Cerebellar nuclear complex (tissue), 1 donor: ENCODE measurements at places on chromosomes 13 and 19.

DNA sequence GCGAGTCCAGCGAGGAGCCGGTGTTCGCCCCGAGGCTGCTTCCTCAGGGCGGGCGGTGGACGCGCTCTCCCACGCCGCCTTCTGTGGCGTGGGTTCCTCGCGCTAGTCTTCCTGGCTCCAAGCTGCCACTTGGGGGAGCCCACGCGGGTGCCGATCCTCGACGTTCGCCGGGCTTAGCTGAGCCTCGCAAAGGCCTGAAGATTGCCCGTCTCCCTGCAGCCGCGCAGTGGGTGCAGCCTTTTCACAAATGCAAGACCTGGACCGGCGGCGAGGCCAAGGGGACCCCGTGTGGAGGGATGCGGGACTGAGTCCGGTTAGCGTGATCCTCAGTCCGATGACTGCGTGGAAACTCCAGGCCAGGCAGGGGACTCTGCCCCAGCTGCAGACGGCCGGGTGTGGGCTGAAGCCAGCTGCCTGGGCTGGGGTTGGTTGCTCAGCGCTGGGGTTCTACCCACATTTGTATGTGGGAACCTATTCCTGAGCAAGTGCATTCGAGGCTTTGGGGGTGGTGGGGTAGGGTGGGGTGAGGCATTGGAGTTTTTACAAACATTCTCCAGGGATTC is 16.6 kb upstream of the LRP3 start:
- DNase-seq: no peak

DNA sequence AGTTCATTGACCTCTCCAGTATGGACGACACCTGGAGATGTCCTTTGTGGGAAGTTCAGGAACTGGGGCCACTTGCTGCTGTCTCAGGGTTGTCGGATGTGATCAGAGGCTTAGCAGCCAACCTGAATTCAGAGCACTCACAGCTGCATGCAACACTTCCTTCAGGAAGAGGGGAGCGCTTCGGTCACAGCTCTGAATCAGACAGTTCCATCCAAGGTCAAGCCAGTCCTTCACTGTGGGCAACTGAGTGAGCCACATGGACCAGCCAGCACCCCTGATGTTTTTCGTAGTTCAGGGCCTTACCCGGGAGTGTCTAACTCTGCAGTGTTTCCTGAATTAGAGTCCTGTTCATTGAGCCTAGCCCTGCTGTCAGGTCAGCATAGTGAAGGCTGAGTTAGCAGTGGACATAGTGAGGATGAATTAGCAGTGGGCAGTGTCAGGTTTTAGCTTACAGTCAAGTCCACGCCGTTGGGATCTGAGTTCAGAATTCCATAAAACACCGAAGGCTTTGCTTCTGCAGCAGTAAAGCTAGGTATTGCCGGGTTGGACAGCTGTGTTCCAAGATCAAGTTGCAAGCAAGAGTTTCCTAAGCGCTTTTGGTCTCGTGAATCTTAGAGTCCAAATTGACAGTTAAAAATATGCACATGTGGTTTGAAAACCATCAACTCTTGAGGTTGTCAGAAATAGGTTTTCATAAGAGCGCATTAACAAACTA is 5.1 kb downstream of the ZNF555 start:
- no peak for DNase-seq

- no peak for DNase-seq
Measured at GRCh38 chr19:16166417-16166816, 6.9 kb downstream of the CIB3 start.

GRCh38 chr19:4533334-4533733 is 1.7 kb downstream of the PLIN5 start:
- no peak for DNase-seq

DNA sequence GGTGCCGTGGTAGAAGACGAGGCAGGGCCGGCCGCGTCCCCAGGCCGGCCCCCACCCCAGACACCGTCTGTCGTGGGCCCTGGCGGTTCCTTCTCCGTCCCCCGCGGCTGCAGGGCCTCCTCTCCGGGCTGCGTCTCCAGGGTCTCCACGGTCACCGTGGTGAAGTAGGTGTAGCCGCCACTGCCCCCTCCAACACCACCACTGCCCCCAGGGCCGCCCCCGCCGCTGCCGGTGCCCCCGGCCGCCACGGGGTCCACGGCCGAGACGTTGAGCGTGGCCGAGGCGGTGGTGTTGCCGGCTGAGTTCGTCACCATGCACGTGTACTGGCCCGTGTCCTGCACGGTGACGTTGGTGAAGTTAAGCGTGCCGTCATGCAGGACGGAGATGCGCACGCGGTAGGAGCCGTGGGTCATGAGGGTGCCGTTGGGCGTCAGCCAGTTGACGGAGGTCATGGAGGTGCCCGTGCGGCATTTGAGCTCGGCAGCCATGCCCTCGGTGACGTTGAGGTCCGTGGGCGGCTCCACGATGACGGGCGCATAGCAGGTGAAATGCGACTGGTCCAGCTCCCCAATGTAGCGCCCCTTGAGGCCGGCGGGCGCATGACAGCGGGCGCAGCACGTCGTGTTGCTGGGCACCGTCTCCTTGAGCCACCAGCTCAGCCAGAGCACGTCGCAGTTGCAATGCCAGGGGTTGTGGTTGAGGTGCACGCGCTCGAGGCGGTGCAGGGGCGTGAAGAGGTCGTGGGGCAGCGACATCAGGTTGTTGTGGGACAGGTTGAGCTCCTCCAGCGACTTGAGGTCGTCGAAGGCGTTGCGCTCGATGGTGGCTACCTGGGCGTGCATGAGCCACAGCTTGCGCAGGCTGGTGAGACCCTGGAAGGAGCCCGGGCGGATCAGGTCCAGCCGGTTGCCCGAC is 4.6 kb upstream of the ASPDH start:
- DNase-seq: no peak

DNA sequence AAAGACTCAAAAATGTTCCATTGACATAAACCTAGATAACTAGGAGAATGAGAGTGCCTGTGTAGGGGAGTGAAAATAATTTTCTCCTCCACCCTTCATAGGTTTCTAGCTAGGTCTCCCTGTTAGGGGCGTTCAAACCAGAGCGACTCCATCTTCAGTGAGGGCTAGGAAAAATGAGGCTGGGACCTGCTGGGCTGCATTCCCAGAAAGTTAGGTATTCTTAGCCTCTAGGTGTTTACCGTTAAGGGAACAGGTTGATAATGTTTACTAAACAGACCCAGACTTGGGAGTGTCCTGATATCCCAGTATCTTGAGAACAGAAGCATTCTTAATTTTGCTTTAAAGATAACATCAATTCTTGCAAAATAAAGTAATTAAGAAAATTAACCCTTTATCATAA is 20.1 kb downstream of the PABPC3 start:
- no peak for DNase-seq

DNA sequence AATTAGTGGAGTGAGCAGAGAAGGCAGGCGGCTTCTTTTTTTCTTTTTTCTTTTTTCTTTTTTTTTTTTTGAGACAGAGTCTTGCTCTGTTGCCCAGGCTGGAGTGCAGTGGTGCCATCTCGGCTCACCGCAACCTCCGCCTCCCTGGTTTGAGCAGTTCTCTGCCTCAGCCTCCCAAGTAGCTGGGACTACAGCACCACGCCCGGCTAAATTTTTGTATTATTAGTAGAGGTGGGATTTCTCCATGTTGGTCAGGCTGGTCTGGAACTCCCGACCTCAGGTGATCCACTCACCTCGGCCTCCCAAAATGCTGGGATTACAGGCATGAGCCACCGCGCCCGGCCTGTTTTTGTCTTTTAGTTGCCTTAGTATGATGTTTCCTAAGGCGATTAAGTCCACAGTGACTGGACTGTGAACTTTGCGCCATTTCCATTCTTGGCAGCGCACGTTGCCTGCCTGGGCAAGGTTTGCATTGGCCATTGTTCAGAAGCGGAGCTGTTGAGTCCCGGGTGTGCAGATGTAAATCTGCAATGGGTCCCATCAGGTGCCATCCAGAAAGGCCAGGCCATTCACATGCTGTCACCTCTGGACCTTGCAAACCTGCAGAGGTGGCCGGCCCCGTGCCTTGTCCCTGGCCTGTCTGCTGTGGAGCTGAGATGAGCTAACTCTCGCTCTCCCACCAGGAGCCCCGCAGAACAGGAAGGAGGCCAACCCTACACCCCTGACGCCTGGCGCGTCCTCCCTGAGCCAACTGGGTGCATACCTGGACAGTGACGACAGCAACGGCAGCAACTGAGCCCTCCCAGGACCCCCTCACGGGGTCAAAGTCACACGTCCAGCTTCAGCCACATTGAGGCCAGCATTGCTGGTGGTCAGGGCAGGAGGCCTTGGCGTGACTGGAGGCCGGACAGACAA is 10.9 kb upstream of the SHD start:
- no peak for DNase-seq

DNA sequence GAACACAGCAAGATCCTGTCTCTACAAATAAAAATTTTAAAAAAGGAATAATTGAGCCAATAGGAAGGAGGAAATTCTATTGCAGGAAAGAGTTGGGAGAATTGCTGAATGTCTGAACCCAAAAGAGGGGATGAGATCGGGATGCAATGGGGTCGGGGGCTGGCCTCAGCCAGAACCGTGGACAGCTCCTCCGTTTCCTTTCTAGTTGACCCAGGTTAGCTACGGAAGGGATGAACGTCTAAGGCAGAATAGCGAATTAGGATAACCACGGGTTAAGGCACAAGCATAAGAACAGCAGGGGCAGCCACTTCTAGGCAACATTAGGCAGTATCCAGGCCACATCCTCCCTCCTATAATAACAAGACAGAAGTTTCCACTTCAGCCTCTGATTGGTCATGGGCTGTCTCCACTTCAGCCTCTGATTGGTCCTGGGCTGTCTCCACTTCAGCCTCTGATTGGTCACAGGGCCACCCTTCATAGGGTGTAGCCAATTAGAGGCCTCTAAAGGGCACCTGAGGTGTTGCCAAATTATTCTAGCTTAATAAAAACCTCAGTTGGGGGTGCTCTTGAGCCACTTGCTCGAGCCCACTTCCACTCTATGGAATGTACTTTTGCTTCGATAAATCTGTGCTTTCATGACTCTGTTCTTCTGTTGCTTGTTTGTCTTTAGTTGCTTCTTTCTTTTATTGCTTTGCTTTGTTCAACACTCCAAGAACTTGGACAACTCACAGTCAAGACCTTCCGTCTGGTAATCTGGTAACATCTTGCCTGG is 24.9 kb upstream of the TPM4 start:
- DNase-seq: no peak

DNA sequence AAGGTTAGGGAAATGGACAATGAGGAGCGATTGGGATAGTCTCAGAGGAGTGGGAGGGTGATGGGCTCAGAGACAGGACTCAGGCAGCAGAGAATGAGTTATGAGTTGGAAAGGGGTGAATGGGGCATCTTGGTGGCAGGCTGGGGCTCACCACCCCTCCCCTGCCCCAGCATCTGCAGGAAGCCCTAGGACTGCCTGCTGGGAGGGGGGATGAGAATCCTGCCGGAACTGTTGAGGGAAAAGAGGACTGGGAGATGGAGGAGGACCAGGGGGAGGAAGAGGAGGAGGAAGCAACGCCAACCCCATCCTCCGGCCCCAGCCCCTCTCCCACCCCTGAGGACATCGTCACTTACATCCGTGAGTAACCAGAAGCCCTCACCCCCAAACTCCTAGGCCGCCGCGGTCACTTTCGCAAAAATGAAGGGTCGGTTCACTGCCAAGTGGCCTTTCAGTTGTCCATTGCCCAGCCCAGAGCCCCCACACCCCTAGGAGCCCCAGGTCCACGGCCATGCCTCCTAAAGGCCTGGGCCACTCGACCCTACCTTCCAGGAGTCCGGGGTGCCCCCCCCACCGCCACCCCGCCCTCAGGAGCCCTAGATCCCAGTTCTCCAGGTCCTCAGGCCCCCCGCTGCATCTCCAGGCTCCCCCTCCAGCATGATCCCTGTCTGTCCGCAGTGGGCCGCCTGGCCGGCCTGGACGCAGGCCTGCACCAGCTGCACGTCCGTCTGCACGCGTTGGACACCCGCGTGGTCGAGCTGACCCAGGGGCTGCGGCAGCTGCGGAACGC is 764 bp downstream of the CLEC11A start:
- DNase-seq: no peak

GRCh38 chr13:46983881-46984280 is 87.0 kb upstream of the HTR2A start:
- no peak for DNase-seq

GRCh38 chr13:101911752-101912151 is 459.3 kb downstream of the ITGBL1 start:
- DNase-seq: no peak

DNA sequence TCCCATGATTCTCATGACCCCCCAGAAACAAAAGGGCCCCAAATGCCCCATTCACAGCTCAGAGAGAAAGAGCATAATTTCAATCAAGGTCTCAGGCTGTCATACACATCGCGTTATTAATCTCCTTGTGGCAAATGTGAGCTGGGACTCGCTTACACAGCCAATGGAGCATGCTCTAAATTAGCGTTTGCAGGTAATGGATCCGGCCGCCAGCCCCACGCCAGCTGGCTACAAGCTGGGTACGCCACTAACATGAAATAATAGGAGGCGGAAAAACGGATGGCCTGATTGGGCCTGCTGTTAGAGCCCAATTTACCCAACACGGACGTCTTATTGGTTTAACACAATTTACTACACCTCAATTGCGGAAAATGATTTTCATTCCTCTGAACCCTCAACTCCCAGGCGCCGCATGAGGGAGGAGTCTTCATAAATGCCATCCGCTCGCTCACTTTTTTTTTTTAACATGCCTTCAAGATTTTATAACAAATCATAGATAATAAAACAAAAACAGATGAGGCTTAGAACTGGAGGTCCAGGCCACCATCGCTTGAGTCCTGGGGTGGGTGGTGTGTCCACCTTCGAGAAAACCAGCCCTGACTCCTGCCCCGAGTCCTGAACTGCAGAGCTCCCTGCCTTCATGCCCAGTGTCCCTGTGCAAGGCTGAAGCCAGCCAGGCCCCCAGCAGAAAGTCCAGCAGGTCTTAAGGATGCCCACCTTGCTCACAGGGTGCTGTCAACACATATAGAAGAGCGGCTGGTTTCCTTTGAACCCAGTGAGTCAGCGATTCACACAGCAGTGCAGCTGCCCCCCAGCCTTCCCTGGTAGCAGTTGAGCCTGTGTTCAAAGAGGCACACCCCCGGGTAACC is 62.1 kb downstream of the PEPD start:
- DNase-seq: no peak

GRCh38 chr13:58852076-58852475 is 1220.5 kb downstream of the PCDH17 start:
- DNase-seq: no peak
